GF-D8 (cell line): ENCODE measurements at places on chromosomes 2 and 18.

GRCh38 chr2:190875891-190876290 lies 4.7 kb upstream of the GLS start:
- DNase-seq, result no peak

- no peak for DNase-seq
Measured at GRCh38 chr2:23293063-23293462, 91.9 kb upstream of the KLHL29 start.

GRCh38 chr2:45259138-45259537 lies 249.9 kb upstream of the SIX2 start:
- DNase-seq, result no peak

DNA sequence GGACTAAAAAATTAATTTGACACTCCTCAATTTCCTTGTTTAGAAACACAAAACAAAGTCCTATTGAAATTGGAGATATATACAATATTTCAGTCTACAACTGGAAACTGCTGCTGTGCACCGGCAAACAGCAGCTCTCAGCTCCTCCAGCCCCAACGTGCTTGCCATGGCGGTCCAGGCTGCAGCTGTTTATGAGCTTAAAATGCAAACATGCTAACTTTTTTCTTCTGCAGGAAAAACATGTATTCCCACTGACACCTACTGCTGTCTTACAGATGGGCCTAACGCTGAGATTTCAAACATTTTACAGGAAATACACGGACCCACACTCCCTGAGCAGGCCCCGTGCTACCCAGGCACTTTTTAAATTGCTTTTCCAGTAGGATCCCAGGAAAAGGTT lies 195.5 kb downstream of the BCL11A start:
- DNase-seq, result no peak

DNA sequence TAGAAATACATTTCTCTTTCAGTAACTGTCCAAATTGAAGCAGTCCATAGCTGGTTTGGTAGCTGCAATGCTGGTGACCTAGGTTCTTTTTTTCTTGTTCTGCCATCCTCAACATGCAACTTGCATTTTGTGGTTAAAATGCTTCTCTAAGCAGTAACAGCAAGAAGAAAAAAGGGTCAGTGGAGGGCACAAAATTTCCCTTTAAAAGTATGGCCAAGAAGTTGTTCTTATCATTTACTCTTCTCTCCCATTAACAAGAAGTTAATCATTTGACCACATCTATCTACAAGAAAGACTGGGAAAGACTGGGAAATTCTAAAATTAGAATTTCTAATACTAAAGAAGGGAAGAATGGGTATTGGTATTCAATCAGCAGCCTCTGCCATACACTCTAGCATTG lies 569.9 kb downstream of the CPS1 start:
- DNase-seq, result no peak

DNA sequence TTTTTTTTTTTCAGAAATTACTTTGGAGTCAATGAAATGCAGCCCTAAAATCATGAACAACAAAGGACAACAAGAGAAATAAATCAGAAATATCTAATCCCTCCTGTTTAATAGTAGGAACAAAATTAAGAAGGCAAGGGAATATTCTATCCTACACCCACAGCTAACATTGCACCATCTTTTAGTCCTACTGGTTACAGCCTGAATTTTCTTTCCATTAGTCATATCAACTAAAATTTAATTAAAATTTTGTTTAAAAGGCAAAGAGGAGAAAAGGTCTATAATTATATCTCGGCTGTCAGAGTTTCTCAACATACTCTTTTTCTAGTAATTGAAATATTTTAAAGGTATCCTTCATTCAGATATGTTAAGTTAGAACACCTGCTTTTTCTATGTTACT lies 61.9 kb downstream of the DTNA start:
- DNase-seq, result no peak

- DNase-seq, result no peak
Measured at GRCh38 chr2:46096260-46096659, 200.9 kb upstream of the EPAS1 start.

GRCh38 chr2:121071034-121071504 lies 213.9 kb downstream of the TFCP2L1 start:
- no peak for DNase-seq

DNA sequence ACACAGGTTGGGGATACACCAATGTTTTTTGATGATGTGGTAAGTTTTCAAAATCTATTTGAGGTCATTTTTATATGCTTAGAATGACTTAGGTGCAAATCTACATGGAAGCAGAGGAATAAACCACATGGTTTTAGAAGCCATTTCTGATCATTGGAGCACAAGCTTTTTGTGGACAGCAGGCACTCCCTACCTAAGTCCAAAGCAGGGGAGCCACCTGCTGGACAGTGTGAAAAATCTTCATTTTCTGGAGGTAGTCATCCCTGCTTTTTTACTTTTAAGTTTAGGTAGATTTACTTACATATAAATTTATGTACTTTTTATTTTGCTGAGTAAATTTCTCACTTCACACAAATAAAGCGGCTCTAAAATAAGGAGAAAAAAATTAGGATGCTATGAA lies 323.2 kb downstream of the PLCL1 start:
- no peak for DNase-seq

GRCh38 chr2:55807900-55808299 lies 114.3 kb upstream of the PNPT1 start:
- no peak for DNase-seq

- DNase-seq, result no peak
Measured at GRCh38 chr18:44996261-44996660, 315.6 kb downstream of the SETBP1 start.

DNA sequence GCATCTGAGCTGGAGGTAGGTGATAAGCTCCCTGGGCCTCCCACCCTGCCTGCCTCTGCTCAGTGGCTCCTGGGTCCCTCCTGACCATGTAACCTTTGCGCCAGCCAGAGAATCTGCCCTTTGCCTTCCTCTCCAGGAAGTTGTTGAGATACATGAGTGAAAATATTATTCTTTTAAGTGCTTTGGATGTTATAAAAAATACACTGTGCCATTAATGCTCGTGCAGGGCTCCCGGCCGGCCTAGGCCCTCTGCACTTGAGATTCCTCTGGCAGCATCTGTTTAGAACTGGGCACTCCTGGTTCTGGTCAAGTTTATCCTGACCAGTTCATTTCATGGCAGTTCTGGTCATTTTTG lies 18.8 kb downstream of the AGAP1 start:
- no peak for DNase-seq

- DNase-seq, result no peak
Measured at GRCh38 chr2:136045835-136046570, 60.6 kb upstream of the DARS1 start.

- DNase-seq, result no peak
Measured at GRCh38 chr18:74604774-74605173, 7.1 kb downstream of the ZNF407 start.

GRCh38 chr2:63301481-63301880 lies 250.9 kb downstream of the OTX1 start:
- no peak for DNase-seq

- no peak for DNase-seq
Measured at GRCh38 chr2:27042159-27042661, 9.3 kb upstream of the AGBL5 start.

GRCh38 chr2:134203175-134203574 lies 50.7 kb upstream of the MGAT5 start:
- DNase-seq, result no peak

GRCh38 chr18:46718501-46719341 lies 38.1 kb downstream of the ST8SIA5 start:
- no peak for DNase-seq

GRCh38 chr2:26782876-26783704 lies 2.8 kb upstream of the CENPA start:
- DNase-seq, result no peak

GRCh38 chr18:73408469-73408868 lies 540.7 kb upstream of the NETO1 start:
- DNase-seq, result no peak

DNA sequence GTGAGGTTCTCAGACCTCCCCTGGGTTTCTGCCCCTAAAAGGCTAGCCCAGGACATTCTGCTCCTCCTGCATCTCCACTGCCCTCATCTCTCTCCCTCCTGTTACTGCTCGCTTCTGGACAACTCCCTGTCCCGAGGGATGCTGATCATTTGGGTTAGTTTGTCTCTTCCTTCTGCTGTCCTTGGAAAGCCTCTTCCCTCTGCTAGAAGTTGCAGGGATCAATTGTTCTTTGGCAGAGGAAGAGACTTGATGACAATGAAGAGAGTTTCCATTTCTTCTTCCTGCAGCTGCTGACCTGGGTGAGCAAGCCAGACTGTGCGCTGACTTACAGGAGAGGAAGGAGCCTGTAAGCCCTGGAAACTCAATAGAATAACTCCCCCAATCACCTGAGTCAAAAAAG lies 68.9 kb downstream of the RDH14 start:
- no peak for DNase-seq

DNA sequence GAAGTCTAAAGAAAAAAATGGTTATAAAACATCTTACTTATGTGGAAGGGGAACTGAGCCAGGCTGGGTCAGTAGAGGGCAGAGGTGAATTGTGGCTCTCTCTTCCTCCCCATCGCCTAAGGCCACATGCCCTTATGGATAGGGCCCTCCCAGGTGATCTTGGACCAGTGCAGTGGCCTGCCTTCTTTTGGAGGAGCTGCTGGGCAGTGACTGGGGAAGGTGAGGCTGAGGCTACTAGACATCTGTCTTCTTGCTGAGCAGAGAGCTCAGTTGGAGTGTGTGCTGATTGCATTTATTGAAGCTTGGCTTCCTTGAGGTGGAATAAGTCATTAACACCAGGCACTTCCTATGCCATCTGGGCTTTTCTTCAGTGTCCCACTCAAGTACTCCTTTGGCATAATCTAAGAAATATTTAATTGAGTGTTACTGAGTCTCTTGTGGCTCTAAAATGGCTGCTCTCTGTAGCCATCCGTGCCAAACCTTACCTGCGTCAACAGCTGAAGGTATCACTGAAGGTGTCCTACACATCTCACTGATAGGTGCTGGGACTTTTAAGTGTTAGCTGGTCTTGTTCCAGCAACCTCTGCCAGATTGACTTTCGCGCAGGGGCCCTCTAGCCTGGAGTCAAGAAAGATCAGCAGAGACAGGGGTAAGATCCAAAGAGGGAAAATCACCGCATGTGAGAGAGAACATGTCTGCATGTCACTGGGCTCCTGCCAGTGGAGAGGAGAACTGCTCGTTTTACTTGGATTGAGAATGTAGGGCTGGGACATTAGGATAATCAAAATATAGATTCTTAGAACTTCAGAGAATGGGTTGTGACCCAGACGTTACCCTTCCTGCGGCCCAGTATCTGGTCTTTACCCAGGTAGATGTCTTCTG lies 256.1 kb downstream of the LTBP1 start:
- DNase-seq, result no peak

DNA sequence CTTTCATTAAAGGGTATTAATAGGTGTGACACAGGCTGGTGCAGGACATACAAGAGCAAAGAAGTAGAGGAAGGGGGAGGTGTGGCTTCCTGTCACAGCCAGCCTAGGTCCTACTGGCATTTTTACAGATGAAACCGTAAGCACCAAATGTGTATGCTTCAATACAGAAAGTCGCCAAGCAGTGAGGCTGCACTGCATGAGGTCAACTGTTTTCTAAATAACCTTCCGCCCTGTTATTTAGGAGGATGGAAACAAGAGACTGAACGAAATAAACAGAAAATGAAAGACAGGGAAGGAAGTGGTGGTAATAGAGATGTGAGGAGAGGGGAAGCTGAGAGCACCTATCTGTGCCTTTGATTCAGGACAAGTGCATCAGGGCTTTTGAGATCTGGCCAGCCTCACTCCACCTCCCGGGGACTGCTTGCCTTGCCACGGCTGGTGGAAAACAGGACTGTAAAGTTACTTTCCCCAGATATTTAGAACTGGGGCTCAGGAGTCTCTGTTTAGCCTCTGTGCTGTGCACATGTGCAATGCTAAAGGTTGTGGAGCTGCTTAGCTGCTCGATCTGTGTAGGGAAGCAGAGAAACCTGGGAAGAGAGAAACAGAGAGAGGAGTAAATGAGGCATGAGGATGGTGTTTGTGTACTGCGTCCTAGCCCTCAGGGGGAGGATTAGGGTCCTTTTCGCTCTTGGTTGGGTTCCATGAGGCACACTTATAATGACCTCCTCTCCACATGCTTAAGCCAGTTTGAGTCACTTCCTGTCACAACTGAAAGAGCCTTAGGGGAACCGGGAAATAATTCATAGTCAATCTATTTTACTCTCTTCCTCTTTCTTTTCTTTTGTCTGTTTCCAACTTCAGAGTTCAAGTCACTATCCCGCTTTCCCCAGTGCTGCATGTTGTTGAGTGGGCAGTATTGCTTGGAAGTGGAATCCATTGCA lies 62.3 kb upstream of the BOD1L2 start:
- no peak for DNase-seq

DNA sequence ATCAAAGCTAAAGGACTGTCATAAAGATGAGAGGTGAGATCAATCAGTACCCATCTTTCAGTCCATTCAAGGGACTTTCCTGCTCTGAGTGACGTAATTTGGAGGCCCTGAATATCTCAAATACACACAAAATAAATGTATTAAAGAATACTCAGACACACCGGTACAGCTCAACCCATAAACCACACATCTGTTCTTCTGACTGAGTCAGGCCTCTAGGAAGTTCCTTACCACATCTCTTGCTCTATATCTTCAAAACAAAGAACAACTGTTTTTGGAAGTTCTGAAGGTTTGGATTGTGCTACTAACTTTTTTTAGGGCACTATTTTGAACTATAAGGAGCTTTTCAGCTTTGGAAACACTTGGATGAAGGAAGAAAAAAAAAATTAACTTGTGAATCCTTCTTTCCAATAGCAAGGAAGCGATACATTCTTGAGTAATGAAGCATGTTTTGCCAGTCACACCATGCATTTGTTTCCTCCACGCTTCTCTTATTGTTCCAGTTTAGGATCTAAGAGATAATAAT lies 866.5 kb upstream of the VRK2 start:
- DNase-seq, result no peak

GRCh38 chr18:79572848-79573451 lies 106.7 kb upstream of the CTDP1 start:
- DNase-seq, result no peak

DNA sequence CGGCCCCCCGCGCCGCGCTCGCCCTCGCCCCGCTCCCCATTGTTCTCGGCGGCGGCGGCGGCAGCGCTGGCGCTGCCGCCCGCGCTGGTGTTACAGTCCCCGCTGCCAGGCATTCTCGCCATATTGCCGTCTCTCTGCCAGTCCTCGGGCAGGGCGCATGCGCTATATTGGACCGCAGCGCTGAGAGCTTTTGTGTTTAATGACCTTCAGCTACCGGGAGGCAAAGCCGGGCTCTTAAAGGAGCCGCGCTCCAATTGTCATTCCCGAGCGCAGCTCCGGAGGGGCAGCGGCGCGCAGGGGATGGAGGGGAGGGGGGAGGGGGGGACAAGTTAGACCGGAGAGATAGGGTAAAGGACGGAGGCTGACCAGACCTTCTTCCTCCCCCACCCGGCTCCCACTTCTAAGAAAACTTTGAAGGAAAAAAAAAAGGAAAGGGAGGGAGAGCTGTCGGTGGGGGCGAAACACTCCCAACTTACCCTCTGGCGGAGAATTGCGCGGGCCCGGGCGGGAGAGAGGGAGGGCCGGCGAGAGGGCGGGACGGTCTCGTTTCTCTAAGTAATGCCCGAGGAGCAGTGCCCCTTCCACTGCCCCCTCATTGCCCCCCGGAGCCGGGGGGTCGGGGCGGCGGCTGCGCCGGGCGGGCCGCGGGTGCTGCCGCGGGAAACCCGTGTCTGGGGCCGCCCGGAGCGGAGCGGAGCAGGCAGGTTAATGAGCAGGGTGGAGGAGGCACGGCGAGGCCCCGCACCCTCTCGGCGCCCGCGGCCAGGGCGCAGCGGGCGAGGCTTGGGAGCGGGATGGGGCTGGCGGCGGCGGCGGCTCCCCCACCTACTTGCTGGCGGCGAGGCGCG lies at the start of gene KCTD1:
TSS of gene KCTD1 (minus strand) at position 139 of the 848 bp plus-strand sequence. CDS start at position 122, 17 bp downstream.
- no peak for DNase-seq
